IPS DF 6.9 (cell line): ENCODE measurements at places on chromosomes 11 and 22.
A peak's percentile ranks its signal among the peaks of the same experiment; 100 is the strongest.

GRCh38 chr11:21983431-21983830 lies 209.5 kb upstream of the ANO5 start:
- H3K4me3 ChIP-seq: no peak overlapping the region
- no peak for DNase-seq

GRCh38 chr11:78248191-78248590 lies 59.5 kb downstream of the USP35 start:
- no peaks in the 10 kb centered on the region for H3K4me1 ChIP-seq
- H3K36me3 ChIP-seq: no peaks in the 10 kb centered on the region

DNA sequence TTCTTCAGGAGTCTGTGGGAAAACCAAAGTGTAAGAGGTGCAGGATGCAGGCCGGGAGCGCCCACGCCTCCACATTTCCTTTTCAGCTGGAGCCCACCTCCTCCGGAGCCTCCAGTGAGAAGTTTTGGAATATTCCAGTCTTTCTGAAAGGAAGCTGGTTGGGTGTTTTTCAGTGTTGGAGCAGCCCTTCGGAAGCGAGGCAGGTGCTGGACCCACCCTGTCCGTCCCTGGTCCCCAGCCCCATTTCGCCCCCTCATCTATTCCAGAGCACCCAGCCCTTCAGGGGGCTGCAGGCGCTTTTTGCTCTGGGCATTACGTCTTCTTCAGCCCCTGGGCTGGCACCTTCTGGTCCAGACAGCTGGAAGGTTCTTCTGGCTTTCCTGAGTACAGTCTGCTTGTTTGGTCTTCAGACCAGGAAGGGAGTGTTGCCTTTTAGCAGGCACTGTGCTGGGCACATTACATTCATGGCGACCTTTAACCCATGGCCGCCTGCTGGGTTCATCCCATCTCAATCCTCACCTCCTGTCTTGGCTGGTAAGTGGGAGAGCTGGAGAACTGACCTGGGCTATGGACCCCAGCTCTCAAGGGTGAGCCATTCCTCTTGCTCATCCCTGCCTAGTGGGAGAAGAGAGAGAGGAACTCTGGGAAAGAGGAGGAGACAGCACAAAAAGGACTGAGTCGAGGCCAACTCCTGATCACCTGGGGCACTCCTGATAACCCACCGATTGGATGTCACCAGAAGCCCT lies 710 bp upstream of the THY1 start:
- H3K4me3 ChIP-seq: peak overlapping the region; percentile 61; the same call in 1 of the 2 replicates
- no peak overlapping the region for H3K27ac ChIP-seq
- H3K27me3 ChIP-seq: no peaks in the 10 kb centered on the region
- peaks cover 17% of the 10 kb centered on the region for H3K36me3 ChIP-seq
- H3K4me1 ChIP-seq: peaks cover 18% of the 10 kb centered on the region

DNA sequence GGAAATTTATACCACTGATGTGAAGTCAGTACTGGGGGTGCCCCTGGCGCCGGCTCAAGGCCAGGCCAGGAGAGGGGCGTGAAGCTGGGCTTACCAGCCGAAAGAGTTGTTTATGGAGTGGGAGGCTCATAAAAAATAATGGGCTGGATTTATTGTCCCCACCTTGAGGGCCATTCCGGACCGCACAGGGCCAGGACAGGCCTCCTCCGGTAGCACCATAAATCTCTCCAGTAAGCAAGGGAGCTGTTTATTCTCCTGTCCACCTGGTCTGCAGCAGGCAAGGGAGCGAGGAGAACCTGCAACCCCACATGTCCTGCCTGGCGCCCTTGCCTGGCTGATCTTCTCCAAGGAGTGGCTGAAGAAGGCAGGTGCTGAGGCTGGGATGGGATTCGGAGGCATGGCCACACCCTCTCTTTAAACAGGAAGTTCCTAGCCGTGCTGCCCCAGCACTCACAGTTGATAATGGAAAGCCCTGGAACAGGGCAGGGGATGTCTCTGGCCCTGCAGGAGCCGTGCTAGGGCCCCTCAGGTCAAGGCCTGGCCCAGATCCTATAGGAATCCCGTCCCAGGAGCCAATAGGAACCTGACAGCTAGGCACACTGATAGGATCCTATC lies 65.1 kb downstream of the SCUBE1 start:
- H3K4me1 ChIP-seq: peaks cover 6% of the 10 kb centered on the region
- H3K36me3 ChIP-seq: no peaks in the 10 kb centered on the region
- no peak overlapping the region for H3K27ac ChIP-seq
- no peak for DNase-seq
- H3K4me3 ChIP-seq: no peak overlapping the region
- H3K27me3 ChIP-seq: no peaks in the 10 kb centered on the region

- H3K4me3 ChIP-seq: no peak overlapping the region
- H3K27me3 ChIP-seq: no peaks in the 10 kb centered on the region
- H3K4me1 ChIP-seq: 0 out of 2 replicates have a peak, but pooled peaks cover 2% of the 10 kb centered on the region
- DNase-seq: no peak
- H3K36me3 ChIP-seq: no peaks in the 10 kb centered on the region
Measured at GRCh38 chr11:13927481-13927880, 35.0 kb upstream of the SPON1 start.

GRCh38 chr11:44268614-44269080 lies 41.3 kb downstream of the ALX4 start:
- H3K4me3 ChIP-seq: no peak overlapping the region
- H3K27ac ChIP-seq: no peak overlapping the region
- DNase-seq: no peak
- H3K27me3 ChIP-seq: no peaks in the 10 kb centered on the region
- no peaks in the 10 kb centered on the region for H3K4me1 ChIP-seq
- no peaks in the 10 kb centered on the region for H3K36me3 ChIP-seq

- DNase-seq: no peak
- no peaks in the 10 kb centered on the region for H3K36me3 ChIP-seq
- no peaks in the 10 kb centered on the region for H3K4me1 ChIP-seq
- no peak overlapping the region for H3K4me3 ChIP-seq
Measured at GRCh38 chr11:61637277-61637676, 42.9 kb upstream of the DAGLA start.

DNA sequence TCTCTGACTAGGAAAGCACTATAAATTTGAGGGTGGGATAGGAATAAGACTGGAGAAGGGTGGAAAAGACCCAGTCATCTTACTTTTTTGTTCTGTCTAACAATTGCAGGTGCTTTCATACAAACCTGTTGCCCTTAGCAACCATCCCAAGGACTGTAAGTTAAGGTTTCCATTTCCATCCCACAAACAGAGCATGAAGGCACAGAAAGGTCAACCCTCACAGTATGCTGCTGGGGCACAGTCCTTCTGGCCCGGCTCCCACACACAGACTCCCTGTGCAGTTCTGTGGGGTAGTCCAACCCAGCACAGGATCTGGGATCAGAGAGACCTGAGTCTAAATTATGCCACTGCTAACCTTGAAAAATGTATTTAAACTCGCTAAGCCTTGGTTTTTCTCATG lies 38.4 kb upstream of the ETS1 start:
- H3K4me1 ChIP-seq: peaks cover 3% of the 10 kb centered on the region; the same call in 1 of the 2 replicates
- no peak for DNase-seq
- no peaks in the 10 kb centered on the region for H3K36me3 ChIP-seq
- no peak overlapping the region for H3K4me3 ChIP-seq
- no peak overlapping the region for H3K27ac ChIP-seq
- no peaks in the 10 kb centered on the region for H3K27me3 ChIP-seq

GRCh38 chr11:134524201-134524600 lies 112.2 kb upstream of the B3GAT1 start:
- no peak overlapping the region for H3K4me3 ChIP-seq
- peaks cover 2% of the 10 kb centered on the region; the same call in 1 of the 2 replicates for H3K36me3 ChIP-seq
- H3K27ac ChIP-seq: no peak overlapping the region

DNA sequence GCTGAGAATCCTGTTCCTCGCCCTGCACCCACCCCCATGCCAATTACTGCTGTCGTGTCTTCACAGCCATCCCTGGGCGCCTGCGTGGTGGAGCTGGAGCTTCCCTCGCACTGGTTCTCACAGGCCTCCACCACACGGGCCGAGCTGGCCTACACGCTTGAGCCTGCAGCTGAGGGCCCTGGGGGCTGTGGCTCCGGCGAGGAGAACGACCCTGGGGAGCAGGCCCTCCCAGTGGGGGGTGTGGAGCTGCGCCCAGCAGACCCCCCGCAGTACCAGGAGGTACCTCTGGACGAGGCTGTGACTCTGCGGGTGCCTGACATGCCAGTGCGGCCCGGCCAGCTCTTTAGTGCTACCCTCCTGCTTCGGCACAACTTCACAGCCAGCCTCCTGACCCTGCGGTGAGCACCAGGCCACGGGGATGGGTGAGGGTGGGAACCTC lies 4.3 kb downstream of the TMEM132A start:
- no peak for DNase-seq
- no peaks in the 10 kb centered on the region for H3K27me3 ChIP-seq
- no peak overlapping the region for H3K4me3 ChIP-seq
- H3K36me3 ChIP-seq: peaks cover 29% of the 10 kb centered on the region

GRCh38 chr22:43308836-43309235 lies 34.3 kb downstream of the SCUBE1 start:
- H3K27me3 ChIP-seq: no peaks in the 10 kb centered on the region
- no peak overlapping the region for H3K27ac ChIP-seq
- H3K4me3 ChIP-seq: no peak overlapping the region
- peaks cover 2% of the 10 kb centered on the region; the same call in 1 of the 2 replicates for H3K4me1 ChIP-seq
- DNase-seq: no peak
